ENCODE measurements at places on chromosomes 3 and 15.

GRCh38 chr15:101103598-101103997 is 148.2 kb downstream of the CHSY1 start:
- DNase-seq: no peak

DNA sequence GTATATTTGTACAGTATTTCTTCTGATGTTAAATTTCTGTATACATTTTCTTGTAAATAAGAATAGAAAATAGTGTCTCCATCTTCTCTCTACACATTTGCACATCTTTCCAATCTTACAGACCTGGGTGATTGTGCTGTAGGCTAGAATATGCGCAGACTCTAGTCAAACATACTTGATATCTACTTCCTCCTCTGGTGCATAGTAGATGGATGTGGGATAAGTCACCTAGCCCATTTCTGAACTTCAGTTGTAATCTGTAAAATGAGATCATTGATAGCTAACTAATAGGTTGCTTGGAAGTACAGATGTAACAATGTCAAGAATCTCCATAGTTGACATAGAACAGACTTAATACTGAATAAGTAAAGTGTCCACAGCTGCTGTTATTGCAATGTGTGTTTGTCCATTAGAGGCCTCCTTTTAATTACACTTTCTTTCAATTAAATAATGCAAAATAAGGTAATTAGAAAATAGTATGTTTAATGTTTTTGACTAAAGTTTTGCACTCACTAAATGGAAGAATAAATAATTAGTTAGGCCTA is 46.7 kb downstream of the ALCAM start:
- DNase-seq: no peak

DNA sequence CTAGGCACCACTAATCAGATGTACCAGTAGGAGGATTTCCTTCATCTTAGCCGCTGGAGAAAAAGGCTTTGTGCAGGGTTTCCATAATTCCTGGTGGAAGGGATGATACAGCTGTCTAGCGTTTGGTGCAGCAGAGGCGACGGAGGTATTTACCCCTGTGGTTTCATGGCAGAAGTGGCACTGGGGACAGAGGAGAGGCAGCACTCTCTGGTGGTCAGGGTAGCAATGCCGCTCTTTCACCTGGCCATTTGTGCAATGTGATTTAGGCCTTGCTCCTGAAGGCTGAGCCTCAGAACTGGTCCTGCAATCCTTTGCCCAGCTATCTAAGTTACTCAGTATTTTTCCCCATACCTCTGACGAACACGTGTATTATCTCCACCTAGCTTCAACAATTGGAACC is 47.1 kb upstream of the BNIP2 start:
- no peak for DNase-seq

DNA sequence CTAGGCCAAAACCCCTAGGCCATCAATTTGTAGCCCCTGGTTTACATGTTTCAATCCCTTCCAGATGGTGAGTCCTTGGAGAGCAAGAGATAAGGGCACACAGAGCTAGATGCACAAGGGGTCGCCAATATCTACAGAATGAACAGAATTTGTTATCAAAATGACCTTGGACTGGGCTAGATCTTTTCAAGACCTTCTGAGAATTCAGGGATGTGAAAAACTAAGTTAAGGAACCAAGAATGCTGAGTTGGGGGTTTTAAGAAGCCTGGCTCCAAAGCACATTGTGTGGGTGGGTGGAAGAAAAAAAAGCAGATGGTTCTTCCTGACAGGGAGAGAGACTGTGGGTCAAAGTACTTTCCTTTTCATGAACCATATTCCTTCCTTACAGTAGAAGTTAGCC is 10.2 kb downstream of the CDCP1 start:
- DNase-seq: no peak

- DNase-seq: no peak
Observed at GRCh38 chr3:69328103-69328962, 57.6 kb downstream of the FRMD4B start.

GRCh38 chr15:74593122-74593521 is 22.5 kb upstream of the CLK3 start:
- no peak for DNase-seq

- DNase-seq: no peak
Observed at GRCh38 chr15:35925275-35926006, 379.5 kb upstream of the DPH6 start.

DNA sequence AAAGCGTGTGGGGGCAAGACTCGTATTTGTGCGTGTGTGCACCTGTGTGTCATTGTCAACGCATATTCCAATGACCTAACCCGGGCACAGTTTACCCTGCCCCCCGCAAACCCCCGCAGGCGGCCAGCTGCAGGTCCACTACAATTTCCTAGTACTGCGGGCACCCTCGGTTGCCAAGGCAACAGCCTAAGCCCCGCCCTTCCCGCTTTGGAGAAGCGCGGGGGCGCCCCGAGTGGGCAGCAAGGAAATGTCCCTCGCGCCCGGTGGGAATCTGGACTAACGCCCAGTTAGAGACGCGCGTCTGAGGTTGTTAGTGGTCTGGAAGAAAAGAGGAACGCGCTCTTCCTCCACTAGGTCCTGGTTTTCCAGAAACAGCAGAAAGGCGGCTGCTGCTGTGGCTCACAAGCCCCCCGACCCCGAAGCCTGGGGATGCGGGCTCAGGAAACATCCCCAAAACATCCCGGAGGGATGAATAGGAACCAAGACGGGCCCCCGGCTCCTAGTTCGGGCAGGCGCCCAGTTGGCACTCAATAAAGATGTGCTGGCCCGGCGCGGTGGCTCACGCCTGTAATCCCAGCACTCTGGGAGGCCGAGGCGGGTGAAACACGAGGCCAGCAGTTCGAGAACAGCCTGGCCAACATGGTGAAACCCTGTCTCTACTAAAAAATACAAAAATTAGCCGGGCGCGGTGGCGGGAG is 1.1 kb downstream of the ABHD14A start:
- no peak for DNase-seq

DNA sequence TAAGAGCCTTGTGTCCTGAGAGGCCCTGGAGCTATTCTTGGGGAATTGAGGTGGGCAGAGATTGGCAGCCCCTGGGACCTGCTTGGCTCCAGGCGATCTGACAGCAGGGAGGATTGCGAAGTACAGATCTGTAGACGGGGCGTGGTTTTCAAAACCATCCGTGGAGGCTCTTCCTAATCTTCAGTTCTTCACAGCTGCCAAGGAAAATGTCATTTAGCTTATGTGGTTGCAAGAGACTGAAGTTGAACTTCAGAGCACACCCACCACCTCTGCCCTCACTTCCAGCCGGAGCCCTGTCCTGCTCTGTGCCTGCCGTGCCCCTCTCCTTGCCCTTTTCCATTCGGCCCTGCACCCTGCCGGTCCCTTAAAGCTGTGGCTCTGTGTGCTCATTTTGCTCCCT is 12.9 kb downstream of the NISCH start:
- no peak for DNase-seq

DNA sequence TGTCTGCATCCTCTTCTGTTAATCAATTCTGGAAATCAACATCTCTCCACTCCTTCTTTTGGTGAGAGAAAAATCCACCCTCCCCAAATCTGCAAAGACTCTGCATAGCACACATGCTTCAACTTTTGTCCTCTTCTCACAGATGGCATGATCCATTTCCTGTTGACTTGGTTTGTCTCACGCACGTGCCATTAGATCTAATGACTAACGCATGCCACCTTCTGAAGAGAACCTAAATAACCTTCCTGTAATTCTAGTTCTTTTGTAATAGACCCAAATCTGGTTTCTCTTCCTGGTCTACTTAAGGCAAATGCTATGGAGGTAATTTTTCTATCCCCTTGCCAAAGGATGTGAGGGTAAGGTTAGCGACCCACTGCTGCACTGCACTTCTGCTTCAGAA is 51.0 kb upstream of the ATOSA start:
- DNase-seq: no peak

GRCh38 chr3:43733459-43734384 is 43.0 kb downstream of the ABHD5 start:
- DNase-seq: no peak

- DNase-seq: no peak
Observed at GRCh38 chr3:9217784-9218513, 31.5 kb downstream of the SRGAP3 start.

- no peak for DNase-seq
Observed at GRCh38 chr3:172844428-172844827, 93.9 kb downstream of the ECT2 start.

DNA sequence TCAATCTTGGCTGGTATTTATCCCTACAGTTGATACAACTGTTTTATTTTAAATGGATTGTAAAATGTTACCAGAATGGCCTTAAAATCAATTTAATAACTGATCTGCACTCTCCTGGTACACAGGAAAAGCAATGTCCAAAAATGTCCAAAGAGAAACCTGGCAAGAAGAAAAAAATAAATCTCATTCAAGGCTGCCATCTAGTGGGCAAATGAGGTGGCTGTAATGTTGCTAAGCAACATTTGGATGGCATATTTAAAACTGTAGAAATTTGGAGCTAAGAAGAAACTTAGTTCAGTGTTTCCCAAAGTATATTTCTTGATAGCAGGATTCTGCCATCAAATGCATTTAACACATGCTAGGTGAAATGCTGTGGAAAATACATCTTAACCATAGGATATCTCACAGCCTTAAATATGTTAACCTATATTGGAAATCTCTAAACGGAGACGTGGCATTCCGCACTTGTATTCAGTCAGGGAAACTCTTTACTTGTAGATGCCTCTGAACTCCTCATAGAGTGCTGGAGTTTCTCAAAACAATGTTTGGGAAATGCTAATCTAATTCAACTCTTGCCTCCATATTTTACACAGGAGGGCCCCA is 216.8 kb downstream of the ERC2 start:
- peak; percentile 52 for DNase-seq

- DNase-seq: no peak
Observed at GRCh38 chr15:58135511-58136174, 2.5 kb upstream of the AQP9 start.
